ENCODE measurements at places on chromosomes 12 and 14. TPM values are rescaled to one million over a fixed set of nuclear protein-coding genes. Genes with fewer than 3 reads are reported as not detected.

KLHL33 gene
- 2.7 TPM for total RNA-seq

DNA sequence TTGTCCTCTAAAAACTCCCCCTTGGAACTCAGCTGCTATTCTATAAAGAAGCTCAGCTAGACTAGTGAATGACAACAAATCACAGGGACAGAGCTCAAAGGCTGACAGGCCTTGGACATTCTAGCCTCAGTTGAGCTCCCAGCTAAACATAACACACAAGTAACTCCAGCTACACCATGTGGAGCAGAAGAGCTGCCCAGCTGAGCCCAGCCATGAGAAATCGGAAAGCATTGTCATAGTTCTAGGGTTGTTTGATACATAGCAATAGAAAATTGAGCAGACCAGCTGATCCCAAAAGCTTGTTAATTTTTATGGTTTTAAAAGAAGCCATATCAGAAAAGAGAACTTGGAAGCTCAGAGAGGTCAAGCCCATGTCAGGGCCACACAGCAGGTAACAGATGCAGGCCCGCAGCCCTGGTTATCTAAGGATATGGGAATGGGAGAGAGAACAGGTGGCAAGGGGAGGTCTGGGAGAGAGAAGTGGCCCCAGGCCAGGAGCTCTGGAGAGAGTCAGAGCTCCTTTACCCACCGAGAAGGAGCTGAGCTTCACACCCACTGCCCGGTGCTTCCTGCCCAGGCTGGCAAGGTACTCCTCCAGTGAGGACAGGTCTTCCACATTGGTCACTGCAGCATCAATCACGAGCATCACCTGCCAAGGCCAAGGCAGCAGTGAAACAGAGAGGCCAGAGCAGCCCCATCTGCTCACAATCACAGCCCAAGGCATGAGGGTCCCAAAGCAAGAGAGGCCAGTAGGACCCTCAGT, 2.9 kb downstream of the NGB start:
- H3K4me1 ChIP-seq, result peaks cover 4% of the 10 kb centered on the region
- peaks cover 41% of the 10 kb centered on the region for H3K27me3 ChIP-seq
- H3K4me3 ChIP-seq, result no peak overlapping the region
- DNase-seq, result no peak

DNA sequence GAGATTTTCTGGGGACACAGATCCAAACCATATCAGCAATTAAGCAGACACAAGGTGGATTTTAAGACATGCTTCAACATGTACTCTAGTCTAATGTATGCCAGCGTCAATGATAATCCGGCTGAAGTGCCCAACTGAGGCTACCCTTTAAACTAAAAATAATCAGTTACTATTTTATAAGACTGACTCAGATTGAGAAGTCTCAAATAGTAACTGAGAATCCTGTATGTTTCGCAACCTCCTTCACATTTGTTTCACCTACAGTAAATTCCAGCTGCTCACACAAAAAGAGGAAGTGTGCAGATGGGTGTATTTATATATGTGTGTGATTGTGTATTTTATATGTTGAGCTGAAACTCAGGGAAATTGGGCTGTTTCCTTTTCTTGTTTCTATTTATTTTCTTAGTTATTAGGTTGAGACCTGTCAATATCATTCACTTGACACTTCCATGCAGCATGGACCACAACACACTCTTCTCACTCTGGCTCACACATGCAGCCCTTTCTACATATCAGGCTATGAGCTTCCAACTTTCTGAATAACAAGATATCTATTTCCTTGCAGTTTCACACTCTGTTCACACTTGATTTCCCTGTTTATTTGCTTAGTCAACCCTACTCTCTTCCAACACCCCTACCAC, 1224.9 kb upstream of the TMEM132C start:
- H3K4me1 ChIP-seq, result no peaks in the 10 kb centered on the region
- H3K27me3 ChIP-seq, result no peaks in the 10 kb centered on the region
- no peak overlapping the region for H3K27ac ChIP-seq
- H3K4me3 ChIP-seq, result no peak overlapping the region
- DNase-seq, result no peak

DNA sequence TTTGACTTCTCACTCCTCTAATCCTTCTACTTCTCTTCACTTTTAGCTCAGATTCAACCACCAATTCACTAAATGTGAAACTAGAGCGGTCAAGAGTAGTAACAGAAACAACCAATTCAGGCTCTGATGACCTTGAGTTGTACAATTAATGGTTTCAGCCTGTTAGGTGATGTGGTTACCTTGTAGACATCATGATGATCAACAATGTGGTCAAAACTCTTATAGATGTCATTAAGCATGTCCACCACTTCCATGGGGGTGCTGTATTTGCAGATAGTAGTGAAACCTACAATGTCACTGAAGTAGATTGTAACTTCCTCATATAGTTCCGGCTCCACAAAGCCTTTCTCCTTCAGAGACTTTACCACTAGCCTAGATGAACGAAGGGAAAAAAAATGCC, 54.1 kb upstream of the PLBD1 start:
- H3K27me3 ChIP-seq, result peaks cover 3% of the 10 kb centered on the region
- H3K4me1 ChIP-seq, result no peaks in the 10 kb centered on the region
- no peak for DNase-seq
- no peak overlapping the region for H3K4me3 ChIP-seq
- H3K27ac ChIP-seq, result no peak overlapping the region

DNA sequence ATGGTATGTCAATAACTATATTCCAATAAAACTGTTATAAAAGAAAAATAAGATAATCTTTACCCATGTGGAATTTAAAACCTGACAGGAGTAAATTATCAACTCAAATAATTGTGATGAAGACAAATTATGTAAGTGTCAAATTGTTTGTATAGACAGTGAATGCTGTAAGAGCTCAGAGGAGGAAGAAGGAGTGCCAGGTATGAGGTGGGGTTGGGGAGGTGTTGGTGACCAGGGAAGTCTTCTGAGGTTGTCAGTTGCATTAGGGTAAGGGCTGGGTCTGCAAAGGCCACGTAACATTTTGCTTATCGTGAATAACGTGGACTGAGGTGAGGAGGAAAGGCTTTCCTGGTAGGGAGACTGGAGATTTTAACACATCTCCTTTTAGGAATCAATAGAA, 2.5 kb upstream of the MAX start:
- DNase-seq, result no peak
- peaks cover 22% of the 10 kb centered on the region for H3K4me1 ChIP-seq
- H3K4me3 ChIP-seq, result no peak overlapping the region
- no peak overlapping the region for H3K27ac ChIP-seq

- peaks cover 13% of the 10 kb centered on the region for H3K4me1 ChIP-seq
- H3K27ac ChIP-seq, result no peak overlapping the region
- H3K27me3 ChIP-seq, result peaks cover 36% of the 10 kb centered on the region
- H3K36me3 ChIP-seq, result no peaks in the 10 kb centered on the region
- no peak for DNase-seq
- H3K4me3 ChIP-seq, result no peak overlapping the region
Measured at GRCh38 chr14:92341791-92342190, 18.8 kb downstream of the SLC24A4 start.

DNA sequence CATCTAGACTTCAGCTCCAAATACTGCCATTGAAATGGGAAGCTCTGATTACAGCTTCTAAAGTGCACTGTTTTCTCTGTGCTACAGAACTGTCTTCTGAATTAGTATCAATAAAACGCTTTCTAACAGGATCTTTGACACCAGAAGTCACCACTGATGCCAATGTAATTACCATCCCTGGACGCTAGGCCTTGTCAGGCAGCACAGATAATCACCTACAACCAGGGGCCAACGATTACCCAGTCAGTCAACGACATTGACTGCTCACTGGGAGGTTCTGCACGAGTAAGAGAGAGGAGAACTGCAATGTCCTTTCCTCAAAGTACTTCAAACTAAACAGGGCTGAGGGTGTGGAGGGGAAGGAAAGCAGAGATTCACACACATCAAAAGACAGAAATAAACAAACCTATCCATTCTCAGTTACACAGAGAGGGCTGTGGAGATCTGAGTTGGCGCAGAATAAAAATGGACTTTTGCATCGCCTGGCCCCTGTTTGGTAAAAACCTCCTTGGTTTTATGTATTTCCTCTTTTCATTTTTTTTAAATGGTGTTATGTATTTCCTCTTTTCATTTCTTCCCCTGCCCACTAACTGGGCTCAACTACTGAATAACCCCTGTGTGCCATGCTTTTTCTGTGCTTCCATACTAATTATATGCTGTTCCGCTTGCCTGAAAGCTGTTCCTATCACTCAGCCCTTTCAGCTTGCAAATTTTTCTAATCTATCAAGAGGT, 492.2 kb downstream of the APAF1 start:
- no peak overlapping the region for H3K27ac ChIP-seq
- H3K27me3 ChIP-seq, result no peaks in the 10 kb centered on the region
- no peaks in the 10 kb centered on the region for H3K4me1 ChIP-seq
- no peak overlapping the region for H3K4me3 ChIP-seq
- no peaks in the 10 kb centered on the region for H3K36me3 ChIP-seq

Measured in activated CD8-positive, alpha-beta T cell treated with anti-CD3 and anti-CD28 coated beads, Interleukin-2, amount 10 ng/mL, durations not matched to agents 7 days and 5 days (primary cell).